ENCODE measurements at places on chromosomes 7 and 10. TPM values are rescaled to one million over a fixed set of nuclear protein-coding genes. Genes with fewer than 3 reads are reported as not detected.

The HOXA5 gene
- not detected for total RNA-seq

DNA sequence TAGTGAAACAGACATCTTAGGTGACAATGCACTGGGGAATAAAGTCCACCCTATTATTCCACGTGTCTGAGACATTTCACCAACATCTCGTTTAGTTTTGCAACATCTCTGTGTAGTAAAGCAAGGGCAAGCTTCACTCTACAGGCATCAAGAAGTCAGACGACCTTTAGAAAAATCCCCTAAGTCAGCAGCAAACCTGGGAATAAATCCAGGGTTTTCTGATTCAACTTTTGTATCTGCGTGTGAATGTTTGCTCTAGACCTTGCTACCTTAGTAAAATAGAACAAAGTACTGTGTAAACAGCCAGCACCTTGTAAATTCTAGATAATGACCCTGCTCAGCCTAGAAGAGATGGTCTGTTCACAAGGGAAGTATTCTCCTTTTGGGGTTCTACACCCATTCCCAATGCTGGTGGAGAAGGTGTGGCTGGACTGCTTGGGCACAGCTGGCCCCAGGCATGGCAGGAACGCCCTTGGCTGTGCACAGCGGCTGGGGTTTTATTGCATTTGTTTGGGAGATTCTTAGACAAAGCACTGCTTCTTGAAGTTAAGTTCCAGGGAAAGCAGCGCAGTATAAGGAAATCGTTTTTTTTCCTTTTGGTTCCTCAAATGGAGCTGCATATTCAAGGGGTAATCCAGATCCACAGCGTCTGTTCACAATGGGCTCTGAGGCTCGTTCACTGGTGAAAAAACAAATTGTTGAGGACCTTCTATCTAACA is 38.3 kb upstream of the GALNTL5 start:
- no peak for DNase-seq

The SUV39H2 gene
- total RNA-seq, result 24.5 TPM

The NODAL gene
- total RNA-seq, result 0.25 TPM

DNA sequence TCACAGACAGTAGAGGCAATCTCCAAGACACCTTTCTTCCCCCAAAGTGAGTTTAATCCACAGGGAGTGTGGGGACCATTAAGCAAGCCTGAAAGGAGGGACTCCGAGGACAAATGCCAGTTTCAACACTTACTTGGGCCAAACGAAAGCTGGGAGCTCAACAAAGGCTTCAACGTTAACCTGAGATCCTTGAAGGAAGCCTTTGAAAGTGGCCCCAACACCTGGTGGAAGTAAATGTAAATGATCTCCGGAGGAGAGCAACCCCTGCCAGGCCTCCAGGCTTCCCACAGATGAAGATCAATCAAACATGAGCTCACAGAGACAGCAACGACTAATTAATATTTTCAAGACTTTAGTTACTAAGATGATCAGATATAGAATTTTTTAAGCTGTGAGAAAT is 103.8 kb downstream of the PIP4K2A start:
- no peak for DNase-seq

- no peak for DNase-seq
Observed at GRCh38 chr7:123750389-123751230, 1.8 kb upstream of the WASL start.

GRCh38 chr10:61855771-61856170 is 45.7 kb upstream of the ARID5B start:
- no peak for DNase-seq

DNA sequence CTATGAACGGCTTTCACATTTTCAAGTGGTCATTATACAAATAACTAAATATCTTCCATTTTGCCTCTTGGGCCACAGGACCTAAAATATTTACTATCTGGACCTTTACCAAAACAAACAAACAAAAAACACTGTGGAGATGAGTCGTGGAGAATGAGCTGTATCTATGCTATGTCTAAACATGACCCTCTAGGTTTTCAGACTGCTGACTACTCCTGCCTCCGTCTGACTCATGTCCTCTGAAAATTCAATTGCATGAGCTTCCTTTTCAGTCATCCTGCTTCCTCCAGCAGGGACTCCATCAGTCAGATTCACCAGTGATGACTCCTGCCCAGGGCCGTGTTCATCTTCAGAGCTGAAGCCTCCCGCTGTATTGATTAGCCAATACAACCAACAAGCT is 96.8 kb downstream of the COL28A1 start:
- DNase-seq, result no peak

The CALML5 gene
- total RNA-seq, result not detected

GRCh38 chr7:124009321-124009720 is 23.5 kb downstream of the TMEM229A start:
- DNase-seq, result no peak

The COMMD3 gene
- 82.6 TPM for total RNA-seq

- DNase-seq, result no peak
Observed at GRCh38 chr7:106216923-106217542, 67.8 kb downstream of the NAMPT start.

The JCAD gene
- total RNA-seq, result 1.0 TPM

GRCh38 chr10:128339753-128340152 is 213.5 kb upstream of the MKI67 start:
- no peak for DNase-seq

- no peak for DNase-seq
Observed at GRCh38 chr10:114859222-114859621, 37.6 kb downstream of the FHIP2A start.

GRCh38 chr10:16030562-16030961 is 170.3 kb upstream of the MINDY3 start:
- no peak for DNase-seq

The C10orf53 gene
- total RNA-seq, result not detected

DNA sequence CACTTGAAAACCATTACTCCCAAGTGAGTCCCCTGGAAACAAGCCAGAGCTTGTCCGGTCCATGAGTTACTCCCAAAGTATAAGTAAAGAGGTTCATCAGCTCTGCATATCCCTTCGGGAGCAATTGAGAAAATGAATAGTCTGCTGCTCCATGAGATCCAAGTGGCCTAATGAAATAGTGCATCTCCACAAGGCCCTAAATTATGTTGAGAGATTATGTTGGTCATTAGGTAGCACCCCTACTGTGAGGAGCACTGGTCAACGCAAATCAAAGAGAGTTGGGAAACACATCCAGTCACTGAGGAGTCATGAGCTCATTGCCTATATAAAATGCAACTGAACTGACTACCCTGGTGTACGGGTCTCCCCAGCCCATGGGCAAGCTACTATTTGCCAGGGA is 205.5 kb upstream of the AOAH start:
- DNase-seq, result no peak

DNA sequence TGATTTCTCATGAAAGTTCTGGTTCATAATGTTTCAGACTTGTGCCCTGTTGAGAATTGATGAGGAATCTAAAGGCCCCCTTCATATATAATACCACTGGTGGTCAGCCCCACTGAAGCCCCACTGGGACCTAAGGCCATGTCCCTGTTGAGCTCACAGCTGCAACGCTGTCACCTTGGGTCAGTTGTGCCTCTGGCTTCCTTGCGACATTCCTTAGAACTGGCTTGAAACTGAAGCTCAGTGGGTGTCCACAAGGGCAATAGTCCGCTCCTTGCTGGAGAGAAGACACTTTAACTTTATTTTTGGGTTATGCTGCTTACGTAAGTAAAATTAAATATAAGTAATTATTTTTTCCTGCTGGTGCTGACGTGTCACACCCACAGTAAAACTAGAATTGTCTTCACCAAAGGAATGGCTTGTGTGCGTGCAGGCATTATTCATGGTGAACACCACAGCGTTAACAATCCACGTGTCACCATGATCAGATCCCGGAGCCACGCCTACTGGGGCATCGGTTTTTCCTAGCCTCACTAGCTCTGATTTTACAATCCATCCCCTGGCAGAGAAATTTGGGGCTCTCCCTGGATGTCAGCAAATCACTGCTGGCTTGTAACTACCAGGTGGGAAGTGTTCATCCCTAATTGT is 66.5 kb downstream of the BICC1 start:
- DNase-seq, result no peak

- no peak for DNase-seq
Observed at GRCh38 chr10:14040787-14041631, 289.7 kb downstream of the FRMD4A start.

DNA sequence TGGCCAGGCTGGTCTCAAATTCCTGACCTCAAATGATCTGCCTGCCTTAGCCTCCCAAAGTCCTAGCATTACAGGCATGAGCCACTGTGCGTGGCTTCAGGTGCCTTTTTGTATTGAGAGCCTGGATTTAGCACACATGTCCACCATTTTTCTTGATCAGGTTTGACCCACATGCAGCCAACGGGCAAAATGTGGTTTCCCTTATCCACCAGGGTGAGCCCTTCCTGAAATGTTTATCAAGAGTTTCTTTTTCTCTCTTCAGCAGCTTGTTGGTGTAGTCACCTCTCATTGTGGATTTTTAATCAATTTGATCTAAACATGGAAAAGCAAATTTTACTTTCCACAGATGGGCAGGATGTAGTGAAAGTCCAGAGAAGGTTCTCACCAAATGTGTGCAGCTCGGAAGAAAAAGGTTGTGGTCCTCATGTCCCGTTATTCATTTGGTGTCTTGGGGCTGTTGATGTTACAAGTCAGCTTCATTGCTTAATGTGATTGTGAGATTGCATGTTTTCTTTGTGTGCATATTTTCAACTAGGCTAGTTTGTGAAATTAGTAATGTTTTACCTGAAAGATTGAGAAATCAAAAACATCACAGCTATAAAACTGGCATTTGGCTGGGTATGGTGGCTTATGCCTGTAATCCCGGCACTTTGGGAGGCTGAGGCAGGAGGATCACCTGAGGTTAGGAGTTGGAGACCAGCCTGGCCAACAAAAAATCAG is 28.9 kb downstream of the GUSB start:
- DNase-seq, result no peak

- no peak for DNase-seq
Observed at GRCh38 chr7:22980422-22980821, 33.5 kb downstream of the HYCC1 start.

DNA sequence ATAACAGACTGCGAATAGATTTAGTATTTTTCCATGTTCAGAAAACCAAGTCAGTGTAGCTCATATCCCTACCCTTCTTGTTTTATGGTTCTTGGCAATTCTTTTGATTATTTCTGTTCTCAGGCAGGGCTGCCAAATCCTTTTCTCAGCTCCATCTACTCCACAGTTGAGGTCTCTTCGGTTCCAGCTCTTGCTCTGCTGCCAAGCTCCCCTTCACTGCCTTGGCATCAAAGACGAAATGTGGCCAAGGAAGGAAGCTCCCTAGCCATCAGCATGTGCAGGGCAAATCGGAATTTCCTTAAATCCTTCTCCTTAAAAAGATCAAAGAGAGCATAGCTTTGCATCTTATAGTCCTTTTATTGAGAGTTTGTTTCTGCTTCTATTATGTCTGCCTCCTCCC is 116.4 kb upstream of the NOBOX start:
- DNase-seq, result no peak

GRCh38 chr7:157841773-157842370 is 505.1 kb downstream of the DNAJB6 start:
- DNase-seq, result no peak

- DNase-seq, result no peak
Observed at GRCh38 chr7:4134631-4135030, 547.5 kb upstream of the FOXK1 start.

DNA sequence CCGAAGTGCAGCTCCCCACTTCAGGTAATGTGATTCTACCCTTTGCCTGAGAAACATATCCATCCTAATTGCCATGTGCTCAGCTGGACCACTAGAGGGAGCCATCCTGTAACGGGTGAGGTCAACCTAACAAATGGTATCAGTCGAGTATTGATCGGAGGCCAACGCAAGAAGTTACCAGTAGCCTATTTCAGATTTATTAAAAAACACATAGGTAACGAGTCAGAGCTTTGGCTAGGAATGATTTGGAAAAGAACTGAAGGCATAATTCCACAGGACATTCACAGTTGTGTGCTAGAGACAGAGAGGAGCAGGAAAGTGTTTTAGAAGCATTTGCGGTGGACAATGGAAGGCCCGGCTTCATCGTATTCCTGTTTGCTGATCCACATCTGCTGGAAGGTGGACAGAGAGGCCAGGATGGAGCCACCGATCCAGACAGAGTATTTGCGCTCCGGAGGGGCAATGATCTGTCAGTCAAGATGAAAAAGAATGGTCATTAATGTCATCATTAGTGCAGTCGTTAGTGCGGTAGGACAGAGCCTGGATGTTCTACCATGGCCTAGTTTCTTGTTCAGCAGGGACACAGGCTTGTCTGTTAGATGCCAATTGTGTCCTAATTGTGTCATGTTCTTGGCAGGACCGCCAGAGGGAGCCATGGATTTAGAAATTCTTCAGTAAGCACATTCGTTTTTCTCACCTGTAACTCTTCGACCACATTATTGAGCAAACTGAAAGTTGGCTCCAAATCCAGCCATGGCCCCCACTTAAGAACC is 17.5 kb downstream of the ACTA2 start:
- peak; percentile 80 for DNase-seq

DNA sequence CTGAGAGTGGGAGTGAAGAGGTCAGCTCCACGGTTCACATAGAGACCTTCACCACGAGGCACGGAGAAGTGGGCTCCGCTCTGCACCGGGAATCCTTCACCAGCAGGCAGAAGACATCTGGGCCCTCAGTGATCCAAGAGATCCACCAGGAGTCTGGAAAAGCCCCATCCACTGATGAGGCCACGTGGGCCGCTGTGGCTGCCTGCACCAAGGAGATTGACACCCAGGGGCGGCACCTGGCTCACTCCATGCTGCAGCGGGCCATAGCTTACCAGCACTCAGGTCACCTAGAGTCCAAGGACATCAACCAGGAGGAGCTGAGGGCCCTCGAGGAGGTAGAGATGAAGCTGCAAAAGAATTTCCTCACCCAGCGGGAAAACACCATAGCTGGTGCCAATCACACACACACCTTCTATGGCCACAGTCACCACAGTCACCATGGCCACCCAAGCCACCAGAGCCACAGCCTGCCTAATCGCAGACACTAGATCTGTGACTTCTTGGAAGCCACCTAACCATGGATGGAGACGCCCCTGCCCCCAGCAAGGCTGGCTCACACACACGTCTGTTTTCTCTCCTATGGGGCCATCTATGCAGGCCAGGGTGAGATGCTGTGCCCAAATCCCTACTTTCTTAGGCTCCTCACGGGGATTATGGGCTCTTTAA is 694 bp downstream of the C10orf62 start:
- peak; percentile 73 for DNase-seq

The ENO4 gene
- total RNA-seq, result not detected

The MDFIC gene
- total RNA-seq, result 90.7 TPM

DNA sequence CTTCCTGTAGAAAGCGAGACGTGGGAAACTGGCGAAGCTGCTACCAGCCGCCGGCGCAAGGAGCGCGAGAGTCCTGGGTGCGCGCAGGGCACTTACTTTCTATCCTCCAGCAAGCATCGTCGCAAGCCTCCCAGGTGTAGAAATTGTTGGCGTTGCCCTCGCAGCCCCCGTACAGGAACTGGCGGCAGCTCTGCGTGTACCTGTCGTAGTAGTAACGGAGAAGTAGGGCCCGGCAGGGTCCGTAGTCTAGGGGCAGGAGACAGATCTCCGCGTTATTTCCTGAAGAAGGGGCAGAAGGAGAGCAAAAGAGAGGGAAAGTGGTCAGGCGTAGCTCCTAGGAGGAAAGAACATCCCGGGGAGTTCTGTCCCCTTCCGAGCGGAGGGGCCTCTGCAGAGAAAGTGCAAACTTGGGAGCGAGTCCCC is 501 bp downstream of the TFPI2 start:
- no peak for DNase-seq

Data from activated CD4-positive, alpha-beta memory T cell treated with anti-CD3 and anti-CD28 coated beads, Interleukin-2, amount 10 ng/mL, durations not matched to agents 7 days and 5 days (primary cell).